ENCODE measurements at places on chromosomes 7 and 10.

GRCh38 chr7:139038691-139039090 is 2.8 kb upstream of the ZC3HAV1L start:
- no peak for DNase-seq

DNA sequence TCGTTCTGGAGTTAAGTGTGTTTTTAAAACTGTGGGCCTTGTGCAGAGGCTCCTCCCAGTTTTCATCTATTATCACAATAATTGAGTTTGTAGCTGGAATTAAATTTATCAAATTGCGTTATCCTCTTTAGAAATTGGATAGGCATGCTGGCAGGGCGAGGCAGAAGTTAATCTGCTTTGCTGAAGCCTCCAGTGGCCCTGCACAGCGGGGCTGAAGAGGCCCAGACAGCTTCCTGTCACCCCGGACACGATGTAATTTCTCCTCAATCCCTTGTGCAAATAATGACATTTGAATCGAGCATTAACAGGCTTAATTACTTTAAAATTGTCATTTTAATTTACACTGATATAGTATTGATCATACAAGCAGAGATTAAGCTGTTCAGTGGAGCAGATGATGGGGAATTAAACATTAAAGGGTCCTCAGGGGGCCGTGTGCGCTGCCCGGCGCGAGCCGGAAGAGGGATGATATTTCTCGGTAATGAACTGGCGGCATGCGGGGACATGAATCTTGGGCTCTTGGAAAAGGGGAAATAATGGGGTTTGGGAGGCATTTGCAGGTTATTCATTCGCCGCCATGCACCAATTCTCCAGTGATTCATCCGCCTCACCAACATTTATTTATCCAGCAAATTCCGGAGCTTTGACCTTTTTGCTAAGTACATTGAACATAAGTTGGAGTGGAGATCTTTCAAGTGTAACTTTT is 118.5 kb downstream of the NKX6-2 start:
- no peak for DNase-seq

DNA sequence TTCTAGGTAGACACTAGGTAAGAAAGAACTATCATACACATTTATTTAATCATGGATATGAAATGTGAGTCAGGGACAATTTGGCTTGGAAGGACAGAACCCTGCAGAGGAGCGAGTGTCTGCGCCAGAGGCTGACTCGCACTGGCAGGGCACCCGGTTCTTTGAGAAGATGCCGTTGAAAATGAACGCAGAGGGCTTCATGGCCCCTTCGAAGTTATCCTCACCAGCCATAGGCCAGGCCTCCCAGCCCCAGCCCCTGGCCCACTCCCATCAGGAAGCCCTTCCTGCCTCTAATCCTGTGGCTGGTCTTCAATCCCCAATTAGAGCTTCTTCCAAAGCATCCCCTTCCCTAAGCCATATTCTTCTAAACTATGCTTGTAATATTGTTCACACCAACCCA is 239.8 kb downstream of the TCERG1L start:
- DNase-seq: no peak

DNA sequence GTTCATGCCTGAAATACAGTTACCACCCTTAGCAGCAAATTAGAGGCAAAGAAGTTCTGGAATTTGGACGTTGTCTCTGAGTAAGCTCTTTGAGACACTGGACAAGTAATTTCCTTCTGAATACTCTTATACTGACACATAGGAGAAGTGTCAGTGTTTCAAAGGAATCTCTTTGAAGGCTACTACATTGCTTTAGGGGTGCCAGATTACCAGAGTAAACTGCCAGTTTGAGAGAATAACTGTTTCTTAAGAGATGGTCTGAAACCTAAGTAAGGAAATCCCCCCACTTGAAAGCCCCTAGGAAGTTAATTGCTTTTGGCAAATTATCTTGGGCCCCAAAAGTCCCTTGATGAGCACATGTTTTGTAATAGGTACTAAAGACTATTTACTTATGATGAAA is 3.4 kb downstream of the FAS start:
- DNase-seq: no peak

DNA sequence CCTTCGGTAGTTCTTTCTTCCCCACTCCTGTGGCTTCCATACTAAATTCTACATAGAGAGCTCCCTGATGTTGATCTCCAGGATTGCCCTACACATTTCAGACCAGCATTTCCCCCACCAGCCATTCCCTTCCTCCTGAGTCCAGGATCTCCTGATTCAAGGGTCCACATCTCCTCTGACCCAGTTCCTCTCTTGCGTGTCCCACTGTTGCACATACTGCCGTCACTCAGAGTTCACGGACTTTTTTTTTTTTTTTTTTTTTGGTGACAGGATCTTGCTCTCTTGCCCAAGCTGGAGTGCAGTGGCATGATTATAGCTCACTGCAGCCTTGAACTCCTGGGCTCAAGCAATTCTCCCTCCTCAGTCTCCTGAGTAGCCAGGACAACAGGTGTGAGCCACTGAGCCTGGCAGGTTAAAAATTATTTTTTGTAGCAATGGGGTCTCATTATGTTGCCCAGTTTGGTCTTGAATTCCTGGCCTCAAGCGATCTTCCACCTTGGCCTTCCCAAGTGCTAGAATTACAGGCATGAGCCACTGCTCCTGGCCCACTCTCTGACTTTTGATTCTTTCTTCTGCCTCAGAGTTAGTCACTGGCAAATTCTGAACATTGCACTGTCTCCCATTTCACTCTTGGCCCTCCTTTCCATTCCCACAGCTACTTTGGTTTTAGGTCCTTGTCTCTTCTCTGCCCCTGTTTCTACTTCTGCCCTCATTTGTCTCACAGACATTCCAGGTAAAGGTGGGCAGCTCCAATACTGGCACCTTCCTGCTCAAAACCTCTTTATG is 29.6 kb upstream of the ZRANB1 start:
- DNase-seq: no peak

GRCh38 chr7:5419539-5420066 is 4.0 kb downstream of the TNRC18 start:
- no peak for DNase-seq

- DNase-seq: no peak
Measured at GRCh38 chr7:47568547-47568946, 13.4 kb downstream of the TNS3 start.

DNA sequence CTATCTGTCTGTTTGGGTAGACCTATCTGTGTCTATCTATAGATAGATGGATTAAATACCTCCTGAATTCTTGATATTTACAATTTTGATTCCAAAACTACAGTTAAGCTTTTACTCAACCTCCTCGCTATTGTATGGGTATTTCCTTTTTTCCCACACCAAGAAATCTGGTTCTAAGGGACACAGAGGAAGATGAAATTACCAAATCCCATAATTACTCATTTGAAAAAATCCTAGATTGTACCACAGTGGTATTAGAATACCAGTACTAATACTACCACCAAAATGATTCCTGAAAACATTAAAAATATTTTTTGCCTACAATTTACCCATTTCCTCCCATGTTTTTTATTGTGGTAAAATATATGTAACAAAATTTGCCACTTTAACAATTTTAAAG is 53.2 kb downstream of the LRGUK start:
- DNase-seq: no peak

- DNase-seq: no peak
Measured at GRCh38 chr7:71665716-71666115, 533.8 kb downstream of the GALNT17 start.

- DNase-seq: no peak
Measured at GRCh38 chr10:129628823-129629222, 161.8 kb downstream of the MGMT start.

GRCh38 chr7:131107337-131108211 is 220.1 kb upstream of the MKLN1 start:
- peak; percentile 70 for DNase-seq

- DNase-seq: peak; percentile 20
Measured at GRCh38 chr10:94545391-94546048, at the start of gene HELLS. HELLS (plus strand) TSS chr10:94545788; CDS start chr10:94545922, 134 bp downstream.

DNA sequence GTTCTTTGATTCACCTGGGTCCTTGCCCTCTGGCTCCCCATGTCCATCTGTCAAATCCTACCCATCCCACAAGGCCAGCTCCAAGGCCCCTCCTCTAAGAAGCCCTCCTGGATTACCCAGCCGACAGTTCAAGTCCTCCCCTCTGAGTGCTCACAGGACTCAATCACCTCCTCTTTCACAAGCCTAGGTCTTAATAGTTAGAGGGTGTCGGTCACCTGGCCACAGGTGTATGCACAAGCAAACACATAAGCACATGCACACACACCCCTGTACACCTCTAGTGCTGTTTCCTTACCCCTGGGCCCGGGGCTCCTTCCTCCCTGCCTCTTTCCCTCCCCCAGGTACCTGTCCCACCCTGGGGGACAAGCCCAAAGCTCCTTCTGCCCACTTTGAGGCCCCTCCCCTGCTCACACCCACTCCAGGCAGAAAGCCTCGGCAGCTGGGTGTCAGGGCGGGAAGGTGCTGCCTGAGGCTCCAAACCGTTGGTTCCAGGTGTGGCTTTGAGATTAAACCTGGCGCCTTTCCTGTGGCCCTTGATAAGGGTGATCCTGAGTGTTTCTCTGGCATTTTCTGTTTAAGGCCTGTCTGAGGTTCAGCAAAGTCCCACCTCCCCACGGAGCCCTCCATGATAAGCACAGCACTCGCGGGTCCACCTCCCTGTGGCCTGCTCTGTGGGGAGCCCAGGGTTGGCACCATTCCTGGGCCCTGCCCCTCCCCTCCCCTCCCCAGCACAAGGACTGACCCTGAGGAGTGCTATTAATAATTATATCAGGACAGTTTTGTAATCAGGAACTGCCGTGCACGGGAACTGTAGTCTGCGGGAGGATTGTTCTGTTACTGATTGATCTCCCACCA is 14.6 kb upstream of the AQP1 start:
- DNase-seq: no peak

DNA sequence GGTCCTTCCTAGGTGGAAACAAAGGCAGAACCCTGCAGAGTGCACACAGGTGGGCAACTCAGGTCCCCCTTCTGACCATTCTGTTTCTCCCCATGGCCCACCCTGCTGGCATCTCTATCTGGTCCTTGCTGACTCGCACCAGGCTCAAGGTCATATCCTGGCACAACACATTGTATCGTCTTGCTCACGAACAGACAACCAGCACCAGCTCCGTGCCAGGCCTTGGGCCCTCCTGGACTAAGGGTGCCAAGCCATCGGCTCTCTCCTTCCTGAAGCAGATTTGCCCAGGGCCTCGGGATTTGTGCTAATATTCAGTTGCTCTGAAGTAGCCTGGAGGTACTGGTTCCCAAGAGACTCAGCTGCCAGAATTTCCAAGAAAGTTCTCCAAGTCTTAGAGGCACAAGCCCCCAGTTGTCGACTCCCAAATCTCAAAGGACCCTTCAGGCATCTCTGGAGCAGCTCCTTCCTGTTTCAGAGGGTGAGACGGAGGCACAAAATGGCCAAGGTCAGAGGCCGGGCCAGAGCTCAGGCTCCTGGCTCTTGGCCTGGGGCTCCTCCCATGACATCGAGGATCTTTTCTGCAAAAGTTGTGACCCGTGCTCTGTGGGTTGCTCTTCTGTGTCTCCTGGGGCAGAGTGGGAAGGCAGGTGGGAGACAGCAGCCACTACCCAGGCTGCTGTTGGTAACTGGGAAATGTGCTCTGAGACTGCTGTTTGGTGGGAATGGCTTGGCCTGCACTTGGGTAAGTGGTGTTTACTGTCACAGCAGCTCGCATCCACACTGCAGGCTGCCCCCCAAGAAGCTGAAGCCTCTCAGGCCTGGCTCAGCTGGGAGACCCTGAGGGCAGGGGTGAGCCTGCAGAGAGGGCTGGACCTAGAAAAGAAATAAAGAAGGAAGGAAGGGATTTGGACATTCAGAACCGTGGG is 121.3 kb downstream of the RGS10 start:
- no peak for DNase-seq

- no peak for DNase-seq
Measured at GRCh38 chr7:21128062-21128817, 299.6 kb upstream of the SP4 start.

- no peak for DNase-seq
Measured at GRCh38 chr7:20730611-20731010, 56.1 kb downstream of the SP8 start.

DNA sequence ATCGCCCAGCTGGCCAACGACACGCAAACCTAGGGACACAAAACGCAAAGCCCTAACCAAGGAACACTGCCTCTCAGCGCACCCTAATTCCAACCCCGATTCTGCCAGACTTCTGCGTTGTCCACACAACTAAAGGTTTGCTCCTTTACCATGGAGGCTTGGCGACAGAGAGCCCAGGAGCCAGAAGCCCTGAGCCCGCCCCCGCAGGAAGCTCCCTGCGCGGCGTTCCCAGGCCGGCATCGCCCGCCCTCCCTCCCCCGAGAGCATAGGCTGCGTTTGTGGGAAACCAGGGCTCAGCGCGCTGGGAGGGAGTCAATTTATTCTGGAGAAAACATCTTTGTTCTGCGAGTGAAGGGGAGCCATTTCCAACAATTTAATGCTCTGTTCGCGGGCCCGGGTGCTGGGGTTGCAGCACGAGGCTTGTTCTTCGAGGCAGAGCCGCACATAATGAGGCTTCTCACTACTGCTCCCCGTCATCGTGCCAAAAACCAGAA is 103.9 kb downstream of the GRID1 start:
- no peak for DNase-seq

DNA sequence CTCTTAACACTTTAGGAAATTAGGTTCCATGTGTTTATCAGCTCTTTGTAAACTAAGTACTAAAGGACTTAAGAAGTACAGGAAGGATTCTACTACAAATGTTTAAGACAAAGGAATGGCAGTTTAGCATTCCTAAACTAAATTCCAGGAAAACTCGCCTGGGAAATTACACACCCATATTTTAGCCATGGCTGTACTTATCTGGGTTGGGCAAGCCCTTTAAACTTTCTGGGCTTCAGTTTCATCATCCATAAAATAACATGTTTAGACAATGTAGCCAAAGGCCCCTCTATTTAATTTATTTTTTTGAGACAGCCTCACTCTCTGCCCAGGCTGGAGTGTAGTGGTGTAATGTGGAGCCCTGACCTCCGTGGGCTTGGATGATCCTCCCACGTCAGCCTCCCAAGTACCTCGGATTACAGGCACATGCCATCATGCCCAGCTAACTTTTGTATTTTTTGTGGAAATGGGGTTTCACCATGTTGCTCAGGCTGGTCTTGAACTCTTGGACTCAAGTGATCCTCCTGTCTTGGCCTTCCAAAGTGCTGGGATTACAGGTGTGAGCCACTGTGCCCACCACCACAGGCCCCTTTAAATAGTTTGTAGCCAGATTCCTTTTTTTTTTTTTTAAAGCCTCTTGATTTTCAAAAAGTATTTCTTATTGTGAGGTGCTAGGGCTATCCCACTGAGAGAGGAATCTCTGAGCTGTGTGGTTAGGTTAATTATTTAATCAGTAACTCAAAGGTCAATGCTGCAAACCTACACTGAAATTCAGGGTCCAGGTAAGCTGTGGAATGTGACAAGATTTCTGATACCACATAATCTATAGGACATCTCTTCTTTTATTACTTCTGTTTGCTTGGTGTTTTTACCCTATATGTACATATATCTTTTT is 32.1 kb downstream of the TMEM60 start:
- DNase-seq: no peak

All from activated naive CD8-positive, alpha-beta T cell treated with anti-CD3 and anti-CD28 coated beads, Interleukin-2, amount 50 U/mL, for 16 hours (primary cell).